ENCODE measurements at places on chromosomes 3 and 15.

- no peak for ATAC-seq
Measured at GRCh38 chr15:92619145-92620101, 36.2 kb downstream of the FAM174B start.

DNA sequence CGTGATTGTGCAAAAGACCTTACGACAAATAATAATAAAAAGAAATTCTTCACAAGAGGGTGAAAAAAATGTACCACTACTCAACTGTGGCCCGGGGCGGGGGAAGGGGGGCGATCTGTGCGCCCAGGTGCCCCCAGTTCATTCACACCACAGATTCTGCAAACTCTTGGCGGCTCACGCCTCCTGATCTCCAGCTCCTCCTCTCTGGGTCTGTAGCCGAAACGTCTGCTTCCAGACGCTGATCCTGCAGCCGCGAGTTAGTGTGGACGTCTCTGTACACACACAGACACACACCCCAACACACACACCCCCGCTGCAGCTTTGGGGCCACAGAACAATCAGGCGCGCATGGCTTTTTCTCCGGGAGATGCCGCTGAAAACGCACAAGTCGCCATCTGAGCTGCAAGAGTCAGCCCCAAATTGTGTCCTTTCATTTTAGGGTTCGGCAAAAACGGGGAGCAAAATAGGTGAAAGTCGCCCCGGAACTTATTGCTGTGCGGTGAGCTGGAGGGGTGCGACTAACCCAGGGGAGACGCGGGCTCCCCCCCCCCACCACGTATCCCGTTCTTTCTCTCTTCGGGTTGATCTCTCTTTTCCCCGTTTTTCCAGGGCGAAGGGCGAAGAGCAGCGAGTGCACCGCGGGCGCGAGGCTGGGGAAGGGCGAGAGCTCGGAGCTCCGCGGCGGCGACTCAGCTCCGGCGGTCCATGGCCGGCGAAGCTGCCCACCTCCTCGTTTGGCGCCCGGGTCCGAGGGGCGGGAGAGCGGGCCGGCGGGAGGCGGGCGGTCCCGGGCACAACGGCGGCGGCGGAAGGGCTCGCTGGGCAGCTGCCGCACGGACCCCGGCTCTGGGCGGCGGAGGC, 505 bp upstream of the WNT5A start:
- ATAC-seq: peak; percentile 29

- no peak for ATAC-seq
Measured at GRCh38 chr3:171068658-171069057, 42.1 kb upstream of the SLC2A2 start.

DNA sequence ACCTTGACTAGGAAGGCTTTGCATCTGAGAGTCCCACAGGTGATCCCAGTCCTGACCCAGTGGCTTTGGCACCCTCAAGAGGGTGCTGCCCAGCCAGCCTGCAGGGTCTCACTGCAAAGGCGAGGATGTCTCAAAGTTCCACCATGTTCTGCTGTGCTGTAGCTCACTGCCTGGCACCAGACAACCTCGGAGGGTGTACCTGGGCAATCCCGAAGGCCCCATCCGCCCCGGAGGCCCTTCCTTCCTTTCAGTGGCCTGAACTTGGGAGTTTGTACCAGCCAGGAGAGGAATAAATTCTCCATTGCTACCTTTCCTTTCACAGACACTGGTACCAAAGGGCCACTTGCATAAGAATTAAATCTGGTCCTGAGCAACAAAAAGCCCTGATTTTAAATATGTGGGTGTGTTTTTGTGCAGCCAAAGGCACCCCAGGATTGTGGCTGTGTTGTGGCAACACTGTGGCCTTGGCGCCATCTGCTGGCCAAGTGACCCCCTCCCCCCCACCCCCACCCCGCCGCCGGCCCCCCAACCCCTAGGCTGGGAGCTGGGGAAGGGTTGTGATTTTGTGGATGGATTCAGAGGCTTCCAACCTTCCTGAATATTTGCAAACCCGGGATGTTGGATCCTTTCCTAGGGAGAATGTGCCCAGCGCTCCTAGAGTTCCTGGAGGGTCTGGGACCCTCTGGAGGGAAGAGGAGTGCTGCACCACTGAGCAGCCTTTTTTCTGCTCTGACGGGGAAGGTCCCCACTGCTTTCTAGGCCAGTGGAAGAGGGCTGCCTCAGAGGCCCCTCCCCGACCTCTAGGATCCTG, 9.7 kb upstream of the PTPN23 start:
- peak; percentile 27 for ATAC-seq

DNA sequence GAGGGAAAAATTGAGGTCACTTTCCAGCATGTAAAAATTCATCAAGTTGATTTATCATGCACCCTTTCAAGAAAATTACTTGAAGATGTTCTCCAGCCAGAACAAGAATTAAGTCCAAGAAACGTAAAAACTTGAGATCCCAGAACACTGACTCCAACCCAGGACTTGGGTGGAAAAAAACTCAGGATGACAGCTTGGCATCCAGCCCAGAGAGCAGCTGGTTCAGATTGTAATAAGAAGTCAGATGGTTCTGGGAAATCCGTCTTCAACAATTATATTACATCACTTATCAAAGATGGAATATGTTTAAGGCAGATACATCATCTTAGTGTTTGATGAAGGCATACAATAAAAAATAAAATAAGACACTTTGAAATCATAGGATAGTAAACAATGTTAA, 23.0 kb upstream of the DNAJC13 start:
- ATAC-seq: no peak

DNA sequence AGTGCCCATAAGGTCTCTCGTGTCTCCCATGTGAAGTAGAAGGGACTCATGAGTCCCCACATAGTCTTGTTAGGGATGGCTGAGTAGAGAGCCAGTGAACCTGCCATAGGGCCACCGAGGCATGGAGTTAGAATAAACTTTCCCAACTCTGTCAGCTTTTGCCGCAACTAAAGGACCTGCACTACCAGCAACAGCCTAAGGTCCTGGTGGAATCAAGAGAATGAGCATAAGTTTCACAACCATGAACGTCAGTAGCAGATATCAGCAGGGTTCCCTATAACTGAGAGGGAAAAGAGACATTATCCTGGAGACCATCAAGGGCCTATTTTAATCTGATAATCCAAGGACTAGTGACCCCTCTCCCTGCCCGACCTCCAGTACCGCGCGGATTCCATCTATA, 60.3 kb upstream of the FNDC3B start:
- ATAC-seq: no peak

DNA sequence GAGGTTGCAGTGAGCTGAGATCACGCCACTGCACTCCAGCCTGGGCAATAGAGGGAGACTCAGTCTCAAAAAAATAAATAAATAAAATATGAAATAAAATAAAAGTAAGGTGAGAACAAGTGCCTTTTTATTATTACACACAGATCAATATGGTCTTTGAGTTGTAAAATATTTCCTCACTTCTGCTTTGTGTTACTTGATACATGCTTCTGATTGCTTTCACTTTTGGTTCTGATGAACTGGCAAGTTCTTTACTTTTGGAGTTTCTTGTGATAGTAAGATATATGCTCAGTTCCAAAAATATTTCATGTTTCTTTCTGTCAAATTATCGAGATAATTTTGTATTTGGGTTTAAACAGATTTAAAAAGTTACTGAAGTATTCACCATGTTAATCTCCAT, 16.6 kb upstream of the GYG1 start:
- ATAC-seq: no peak

- ATAC-seq: no peak
Measured at GRCh38 chr3:167450195-167450594, 23.6 kb downstream of the SERPINI2 start.

GRCh38 chr15:100779331-100780207, 100.1 kb upstream of the ALDH1A3 start:
- ATAC-seq: no peak

GRCh38 chr15:100461049-100461448, 67.7 kb downstream of the CERS3 start:
- ATAC-seq: peak; percentile 63

GRCh38 chr15:53193149-53193548, 403.0 kb upstream of the ONECUT1 start:
- ATAC-seq: no peak

DNA sequence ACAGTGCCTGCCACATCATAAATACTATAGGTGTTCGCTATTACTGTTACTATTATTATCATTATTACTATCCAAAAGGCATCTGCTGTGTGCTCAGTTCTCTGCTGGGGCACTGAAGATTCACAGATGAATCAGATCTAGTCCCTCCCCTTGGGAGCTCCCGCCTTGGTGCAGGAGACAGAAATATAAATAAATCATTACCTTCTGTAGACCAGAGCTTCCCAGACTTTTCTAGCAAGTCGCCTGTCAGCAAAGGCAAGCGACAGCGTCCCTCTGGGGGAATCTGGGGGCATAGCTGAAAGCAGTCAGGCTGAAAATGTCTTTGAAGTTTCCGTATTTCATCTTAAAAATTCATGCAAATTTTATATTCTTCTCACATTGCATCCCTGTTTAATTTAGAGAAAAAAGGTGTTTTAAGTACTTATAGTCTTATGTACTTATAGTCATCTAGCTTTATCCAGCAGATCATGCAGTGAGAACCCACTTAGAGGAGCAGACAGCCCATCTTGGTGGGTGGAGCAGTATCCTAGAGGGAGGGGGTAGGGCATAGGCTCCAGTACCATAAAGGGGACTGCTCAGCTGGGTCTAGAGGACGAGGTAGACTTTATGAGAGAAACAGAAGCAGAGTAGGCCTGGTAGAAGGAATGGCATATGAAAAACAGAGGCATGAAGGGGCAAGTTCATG, 10.4 kb upstream of the BRPF1 start:
- no peak for ATAC-seq

GRCh38 chr3:79081335-79081734, 686.5 kb downstream of the ROBO1 start:
- no peak for ATAC-seq

DNA sequence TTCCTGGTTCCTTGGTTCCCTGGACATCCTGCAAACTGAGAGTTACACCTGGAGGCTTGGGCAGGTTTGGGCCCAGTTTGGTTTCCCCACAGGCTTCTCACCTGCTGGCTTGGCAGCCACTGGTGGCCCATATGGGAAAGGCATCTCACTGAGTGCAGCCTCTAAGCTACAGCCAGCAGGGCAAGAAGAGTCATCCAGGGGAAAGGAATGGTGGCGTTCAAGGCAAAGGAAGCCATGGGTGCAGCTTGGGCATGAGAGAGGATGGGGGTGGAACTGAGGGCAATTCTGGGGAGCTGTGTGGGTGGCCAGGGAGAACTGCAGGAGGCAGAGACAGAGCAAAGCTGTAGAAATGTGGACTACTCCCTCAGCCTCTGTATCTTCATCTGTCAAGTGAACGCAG, 106.4 kb downstream of the EPHB1 start:
- no peak for ATAC-seq

DNA sequence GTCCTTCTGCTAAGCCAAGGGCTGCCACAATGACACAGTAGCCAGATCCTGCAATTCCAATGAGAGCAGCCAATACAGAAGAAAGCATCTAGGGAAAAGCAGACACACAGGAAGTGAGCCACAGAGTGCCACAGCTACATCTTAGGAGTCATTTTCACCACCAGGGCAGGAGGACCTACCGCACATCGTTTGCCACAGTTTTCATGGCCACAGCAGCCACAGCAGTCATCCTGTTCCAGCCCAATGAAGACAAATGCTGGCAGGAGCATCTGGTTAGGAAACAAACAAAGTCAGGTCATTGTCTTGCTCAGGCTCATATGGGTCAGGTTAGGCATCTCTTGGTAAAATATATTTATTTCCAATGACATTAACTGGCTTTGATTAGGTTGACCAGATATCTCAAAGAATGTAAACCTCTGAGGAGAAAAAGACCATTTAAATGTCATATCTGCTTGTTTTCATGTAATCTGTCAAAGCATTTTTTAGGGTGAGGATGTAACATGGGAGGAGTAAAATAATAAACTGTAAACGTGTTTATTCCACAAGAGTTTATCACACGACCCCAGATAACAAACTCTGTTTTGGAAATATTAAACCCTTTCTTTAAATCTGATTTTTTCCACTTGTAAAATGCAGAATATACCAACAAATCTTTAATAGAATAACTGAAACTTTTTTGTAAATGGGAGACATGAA, 1.8 kb downstream of the TM4SF1 start:
- ATAC-seq: no peak

DNA sequence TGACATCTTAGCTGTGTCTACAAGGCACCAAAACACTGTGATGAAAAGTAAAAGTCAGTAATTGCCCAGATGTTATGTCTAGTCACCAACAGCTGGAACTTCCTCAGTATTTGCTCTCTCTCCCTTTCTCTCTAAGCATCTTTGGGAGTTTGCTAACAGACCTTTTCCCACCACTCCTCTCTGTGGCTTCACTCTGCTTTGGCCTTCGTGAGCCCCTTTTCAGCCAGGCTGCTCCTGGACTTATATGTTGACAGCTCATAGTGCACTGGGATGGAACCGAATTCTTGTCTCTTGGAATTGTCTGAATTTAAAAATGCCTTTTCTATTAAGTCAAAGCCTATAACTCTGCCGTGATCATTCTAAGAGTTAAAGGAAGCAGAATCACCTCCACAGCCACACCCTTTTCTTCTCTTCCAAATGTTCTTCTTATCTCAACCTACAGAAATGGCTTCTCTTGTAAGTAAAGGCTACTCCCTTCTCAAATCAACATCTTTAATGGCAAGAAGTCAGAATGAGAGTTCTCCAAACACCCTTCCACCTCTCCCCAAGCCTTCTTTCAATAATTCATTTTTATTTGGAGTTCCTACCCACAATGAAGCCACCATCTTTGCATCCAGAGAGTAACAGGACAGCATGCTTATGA, 17.2 kb upstream of the FOXP1 start:
- no peak for ATAC-seq

GRCh38 chr3:71322154-71322553, 261.4 kb downstream of the FOXP1 start:
- no peak for ATAC-seq

GRCh38 chr3:66991459-66991858, 6.6 kb upstream of the KBTBD8 start:
- ATAC-seq: peak; percentile 91

DNA sequence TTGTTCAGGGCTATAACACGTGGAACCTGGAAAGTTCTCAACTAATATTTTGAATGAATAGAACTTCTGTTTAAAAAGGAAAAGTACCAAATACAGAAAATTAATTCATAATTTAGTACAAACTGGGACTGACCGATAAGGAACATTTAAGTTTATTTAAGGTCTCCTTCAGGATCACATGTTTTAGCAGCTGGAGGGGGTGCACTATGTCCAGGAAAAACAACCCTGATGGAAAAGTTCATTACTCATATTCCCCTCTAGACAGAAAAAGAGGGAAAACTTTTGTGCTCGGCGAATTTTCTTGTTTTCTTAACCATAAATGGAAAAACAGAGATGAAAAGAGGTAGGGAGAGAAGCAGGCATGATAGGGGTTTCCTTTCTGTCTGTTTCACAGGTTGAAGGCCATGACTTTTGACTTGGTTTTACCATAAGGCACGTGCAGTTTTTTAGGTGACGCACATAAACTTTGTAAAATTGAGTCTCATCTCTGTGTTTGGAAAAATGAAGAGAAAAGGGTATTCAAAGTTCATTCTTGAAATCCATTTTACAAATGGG, 26.5 kb downstream of the FRMD4B start:
- no peak for ATAC-seq

DNA sequence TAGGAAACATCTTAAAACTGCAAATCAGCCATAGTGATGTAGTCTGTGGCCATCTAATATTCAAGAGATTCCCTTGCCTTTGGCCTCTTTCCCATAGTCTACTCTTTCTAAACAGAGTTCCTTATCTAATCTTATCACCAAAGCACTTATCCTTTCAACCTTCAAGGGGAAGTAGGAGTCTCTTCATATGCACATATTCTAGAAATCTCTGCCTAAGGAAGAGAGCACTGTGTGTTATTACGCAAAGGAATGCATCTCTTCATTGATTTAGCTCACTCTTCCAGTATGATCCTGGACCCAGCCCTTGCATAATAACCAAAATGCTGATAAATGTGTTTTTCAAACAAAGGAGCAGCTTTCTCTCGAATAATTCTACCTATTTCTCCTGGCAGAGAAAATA, 253.7 kb upstream of the TPRG1 start:
- no peak for ATAC-seq
